ENCODE measurements at places on chromosomes 5 and 9.

DNA sequence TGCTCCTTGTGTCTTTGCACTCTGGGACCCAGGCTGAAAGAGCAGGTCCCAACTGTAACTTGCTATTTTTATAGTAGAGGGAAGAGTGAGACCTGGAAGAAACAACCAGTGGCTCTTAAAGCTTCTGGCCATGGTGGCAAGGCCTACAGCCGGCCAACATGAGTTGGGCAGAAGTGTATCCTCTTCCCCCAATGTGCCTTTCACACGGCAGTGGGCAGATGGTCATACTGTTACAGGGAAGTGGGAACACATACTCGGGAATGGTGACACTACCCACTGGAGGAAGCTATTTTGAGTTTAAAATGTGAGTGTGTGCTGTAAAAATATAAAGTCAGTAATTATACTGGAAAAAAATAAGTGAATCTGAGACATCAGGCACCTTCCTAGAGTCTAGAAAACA is 116.0 kb downstream of the MVB12B start:
- no peak for DNase-seq

- no peak for DNase-seq
These were observed 104.4 kb downstream of the WNK2 start for GRCh38 chr9:93288341-93288740.

- DNase-seq, result no peak
These were observed 306.6 kb upstream of the DMRT1 start for GRCh38 chr9:534886-535285.

DNA sequence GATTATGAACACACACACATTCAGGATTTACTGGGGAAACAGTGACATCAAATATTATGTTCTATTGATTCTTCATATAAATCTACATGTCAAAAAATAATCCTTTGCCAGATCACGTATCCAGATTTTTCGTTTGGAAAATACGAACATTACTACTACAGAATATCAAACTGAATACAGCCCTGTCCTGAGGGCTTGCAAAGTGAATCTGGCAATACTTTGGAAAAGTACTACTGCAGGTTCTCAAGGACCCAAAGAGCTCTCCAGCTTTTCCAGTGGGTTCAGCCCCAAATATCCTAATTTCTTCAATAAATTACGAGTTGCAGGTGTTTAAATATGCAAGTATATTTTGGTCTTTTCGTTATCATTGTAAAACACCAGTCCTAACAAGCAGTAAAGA is 411 bp upstream of the NDUFS4 start:
- DNase-seq, result no peak

- no peak for DNase-seq
These were observed 6.3 kb upstream of the CCNB1 start for GRCh38 chr5:69160651-69161050.

GRCh38 chr5:172479034-172479783 is 24.9 kb upstream of the SH3PXD2B start:
- DNase-seq, result peak; percentile 34

- no peak for DNase-seq
These were observed 11.6 kb upstream of the FAM169A start for GRCh38 chr5:74877624-74878304.

GRCh38 chr5:141613344-141613743 is 5.5 kb downstream of the DIAPH1 start:
- no peak for DNase-seq

GRCh38 chr5:153753645-153754432 is 263.4 kb downstream of the GRIA1 start:
- DNase-seq, result no peak

- DNase-seq, result no peak
These were observed 1548.6 kb downstream of the EFNA5 start for GRCh38 chr5:106121972-106122605.

GRCh38 chr9:99607842-99608448 is 213.7 kb upstream of the NR4A3 start:
- DNase-seq, result no peak

DNA sequence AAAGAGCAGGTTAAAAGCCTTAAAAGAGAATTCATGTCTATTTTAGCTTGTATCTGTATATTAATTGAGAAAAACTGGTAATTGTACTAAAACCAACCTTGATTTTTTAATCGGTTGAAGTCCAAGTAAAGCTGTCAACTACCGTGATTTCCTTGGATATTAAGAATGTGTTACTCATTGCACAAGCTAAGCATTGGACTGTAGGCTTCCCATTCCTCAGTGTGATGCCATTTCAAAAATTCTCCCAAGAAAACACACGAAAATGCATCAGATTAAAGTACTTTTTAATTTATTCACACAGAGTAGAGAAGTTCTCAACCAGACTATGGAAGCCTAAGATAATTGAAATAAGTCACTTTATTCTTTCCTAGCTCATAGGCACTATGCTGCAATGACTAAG is 761.4 kb upstream of the TYRP1 start:
- DNase-seq, result no peak

- no peak for DNase-seq
These were observed 639.4 kb downstream of the SEMA5A start for GRCh38 chr5:8906303-8906967.

DNA sequence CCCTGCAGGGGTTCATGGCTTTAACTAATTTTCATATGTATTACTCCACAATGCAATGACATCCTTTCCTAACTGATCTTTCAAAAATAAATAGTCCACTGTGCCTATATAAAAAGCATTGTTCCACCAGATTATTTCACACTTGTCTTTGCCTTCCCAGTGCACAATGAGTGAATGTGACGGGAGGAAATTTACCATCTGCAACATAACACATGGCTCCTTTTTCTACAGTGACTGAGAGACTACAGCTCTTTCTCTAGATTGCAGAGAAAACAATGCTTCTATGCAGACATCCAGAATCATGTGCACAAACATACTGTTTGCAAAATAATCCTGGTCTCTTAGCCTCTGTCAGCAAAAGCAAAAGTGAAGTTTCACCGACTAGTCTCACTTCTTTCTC is 483.7 kb upstream of the PIK3R1 start:
- no peak for DNase-seq

GRCh38 chr9:10168241-10168640 is 444.6 kb downstream of the PTPRD start:
- DNase-seq, result no peak

- DNase-seq, result no peak
These were observed 27.0 kb downstream of the ADGRD2 start for GRCh38 chr9:124477211-124477647.

DNA sequence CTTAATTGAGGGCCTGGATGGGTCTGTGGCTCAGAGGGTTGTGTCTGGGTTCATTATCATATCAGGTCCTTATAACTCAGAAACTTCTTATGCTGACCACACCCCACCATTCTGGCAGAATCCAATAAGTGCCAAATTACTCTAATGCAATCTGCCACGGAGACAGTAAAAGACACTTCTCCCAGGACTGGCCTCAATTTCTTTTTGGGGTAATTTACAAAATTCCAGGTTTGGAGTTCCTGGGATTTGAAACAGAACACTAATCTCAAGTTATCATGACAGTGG is 187.8 kb downstream of the GNAQ start:
- DNase-seq, result no peak

GRCh38 chr5:142717582-142718215 is 31.8 kb upstream of the FGF1 start:
- DNase-seq, result no peak

GRCh38 chr5:170348137-170348633 is 41.0 kb downstream of the KCNMB1 start:
- no peak for DNase-seq

- DNase-seq, result no peak
These were observed 45.6 kb upstream of the RNF130 start for GRCh38 chr5:180117000-180117725.

DNA sequence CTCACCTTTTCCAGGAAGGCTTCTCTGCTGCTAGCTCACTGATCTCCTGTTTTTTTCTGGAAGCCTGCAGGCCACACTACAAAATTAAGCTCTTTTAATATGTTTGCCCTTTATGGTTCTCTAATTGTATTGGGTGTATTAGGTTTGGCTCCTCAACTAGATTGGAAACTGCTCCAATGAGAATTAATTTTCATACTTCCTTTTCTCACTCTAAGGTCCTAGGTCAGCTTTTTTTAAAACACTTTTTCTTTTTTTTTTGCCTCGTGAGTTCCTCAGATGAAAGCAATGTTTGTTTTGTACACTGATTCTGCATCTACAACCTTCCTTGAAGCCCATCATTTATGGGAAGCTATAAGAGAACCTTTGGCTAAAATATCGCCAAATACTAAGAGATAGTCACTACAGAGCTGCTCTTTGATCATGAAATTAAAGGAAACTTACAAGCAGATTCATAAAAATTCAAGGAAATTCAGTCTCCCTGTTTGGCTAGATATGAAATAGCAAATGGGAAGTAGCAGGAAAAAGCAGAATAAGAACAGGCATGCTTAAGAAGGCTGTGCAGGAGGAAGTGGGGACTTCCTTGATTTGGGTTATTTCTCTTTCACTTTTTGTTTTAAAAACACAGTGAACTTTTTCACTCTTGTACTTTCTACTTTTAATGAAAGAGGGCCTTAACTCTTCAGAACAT is 55.2 kb upstream of the FYB1 start:
- DNase-seq, result no peak

- no peak for DNase-seq
These were observed 4.2 kb upstream of the ZNF366 start for GRCh38 chr5:72511366-72511765.

- DNase-seq, result no peak
These were observed 381.4 kb downstream of the TMEM161B start for GRCh38 chr5:87887247-87887646.

DNA sequence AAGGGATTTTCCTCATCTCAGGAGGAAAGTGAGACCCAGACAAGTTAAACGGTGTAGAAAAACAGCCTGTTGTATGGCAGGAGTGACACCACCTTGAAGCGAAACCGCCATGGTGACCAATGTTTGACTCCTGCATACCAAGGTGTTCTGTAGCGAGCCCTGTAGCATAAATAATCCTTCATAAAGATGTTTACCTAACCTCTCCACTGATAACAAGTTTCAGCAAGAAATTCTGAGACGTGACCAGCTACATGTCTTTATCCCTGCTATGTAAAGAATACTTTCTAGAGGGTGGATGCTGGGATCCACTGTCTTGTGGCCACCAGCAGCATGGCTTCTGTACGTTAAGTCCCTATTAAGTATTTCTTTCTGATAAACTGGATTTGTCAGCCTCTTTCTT is 148.1 kb downstream of the MPDZ start:
- DNase-seq, result no peak

- DNase-seq, result no peak
These were observed at the start of gene NPR2 for GRCh38 chr9:35791297-35791921. Gene NPR2 (plus strand): TSS chr9:35791591. CDS start chr9:35792409, 818 bp downstream.

- DNase-seq, result no peak
These were observed 121.2 kb downstream of the VAV2 start for GRCh38 chr9:133870598-133871595.

DNA sequence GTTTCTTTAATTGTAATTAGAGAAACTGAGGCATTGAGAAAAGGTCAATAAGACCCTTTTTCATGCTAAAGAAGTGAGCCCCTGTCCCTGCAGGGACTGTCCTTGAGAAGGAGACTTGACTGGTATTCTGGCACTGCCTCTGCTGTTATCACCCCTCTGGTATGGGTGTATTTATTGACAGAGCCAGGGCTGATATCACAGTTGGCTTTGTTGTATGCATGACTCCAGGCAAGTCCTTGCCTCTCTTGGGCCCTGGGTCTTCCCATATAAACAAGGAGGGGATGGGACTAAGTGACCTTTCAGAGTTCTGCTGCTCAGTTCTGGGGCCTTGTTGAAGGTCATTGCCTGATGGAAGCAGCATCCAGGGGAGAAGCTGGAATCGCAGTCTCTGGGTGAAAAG is 71.8 kb upstream of the PPARGC1B start:
- DNase-seq, result no peak

GRCh38 chr5:1093361-1093760 is 18.5 kb downstream of the SLC12A7 start:
- DNase-seq, result no peak

DNA sequence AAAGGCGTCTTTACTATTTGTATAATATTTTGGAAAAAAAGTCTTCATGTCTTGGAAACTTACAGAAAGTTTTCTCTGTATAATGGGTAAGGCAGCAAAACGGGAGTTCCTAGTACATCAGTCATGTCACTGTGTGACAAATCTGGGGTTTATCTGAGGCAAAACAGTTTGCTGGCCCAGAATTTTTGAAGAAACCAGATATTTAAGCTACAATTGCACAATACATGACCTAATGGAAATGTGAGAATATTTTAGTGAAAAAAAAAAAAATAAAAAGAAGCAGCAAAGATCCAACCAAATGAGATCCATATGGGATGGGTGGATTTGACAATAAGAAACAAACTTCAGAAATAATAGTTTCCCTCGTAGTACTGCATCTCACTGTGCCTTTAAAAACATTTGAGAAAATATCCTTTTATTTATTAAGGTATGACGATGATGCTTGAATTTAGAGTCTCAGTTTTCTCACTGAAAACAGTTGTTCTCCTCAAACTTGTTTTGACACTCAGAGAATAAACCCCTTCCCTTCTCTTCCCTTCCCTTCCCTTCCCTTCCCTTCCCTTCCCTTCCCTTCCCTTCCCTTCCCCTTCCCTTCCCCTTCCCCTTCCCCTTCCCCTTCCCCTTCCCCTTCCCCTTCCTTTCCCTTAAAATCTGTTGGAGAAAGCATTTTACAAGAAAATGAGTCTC is 180.5 kb upstream of the TUT7 start:
- no peak for DNase-seq

DNA sequence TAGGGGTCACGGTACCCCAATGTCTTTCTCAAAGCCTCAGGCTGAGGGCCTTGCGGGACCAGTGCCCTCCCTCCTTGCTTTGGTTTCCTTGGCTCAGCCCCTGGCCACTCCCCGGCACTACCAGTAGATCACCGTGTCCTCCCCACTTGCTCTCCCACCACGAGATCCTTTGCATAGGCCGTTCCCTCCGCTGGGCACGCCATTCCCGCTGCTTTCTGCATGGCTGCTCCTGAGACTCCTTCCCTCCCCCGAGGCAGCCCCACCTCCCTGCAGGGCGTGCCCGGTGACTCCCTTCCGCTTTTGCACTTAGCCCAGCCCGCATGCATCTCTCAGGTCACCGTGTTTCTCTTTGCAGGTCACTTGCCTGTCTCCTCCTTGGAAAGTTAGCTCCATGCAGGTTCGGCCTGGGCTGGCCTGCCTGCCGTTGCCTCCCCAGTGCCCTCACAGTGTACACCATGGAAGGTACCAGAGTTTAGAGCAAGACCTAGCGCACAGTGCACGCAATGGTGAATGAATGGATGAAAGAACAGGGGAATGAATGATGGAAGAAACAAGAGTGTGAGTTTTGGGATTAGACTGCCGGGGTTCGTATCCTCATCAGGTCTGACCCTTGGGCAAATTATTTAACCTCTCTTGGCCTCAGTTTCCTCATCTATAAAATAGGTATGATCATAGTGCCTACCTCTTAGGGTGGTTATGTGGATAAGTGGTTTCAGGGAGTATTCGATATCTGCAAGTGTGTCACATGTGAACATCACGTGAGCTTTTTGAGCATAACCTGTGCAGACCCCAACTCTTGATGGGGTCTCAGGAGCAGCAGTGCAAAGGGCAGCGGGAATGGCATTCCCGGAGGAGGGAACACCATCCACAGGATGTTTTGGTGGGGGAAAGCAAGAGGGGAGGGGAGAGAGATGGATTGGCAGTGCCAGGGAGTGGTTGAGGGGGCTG is 214.3 kb downstream of the C9orf50 start:
- no peak for DNase-seq

- DNase-seq, result no peak
These were observed 53.1 kb downstream of the RNF130 start for GRCh38 chr5:180018347-180019060.

GRCh38 chr5:143024228-143024920 is 254.2 kb downstream of the ARHGAP26 start:
- no peak for DNase-seq

GRCh38 chr5:1594357-1595106 is 70.8 kb upstream of the LPCAT1 start:
- peak; percentile 48 for DNase-seq

Data from activated CD4-positive, alpha-beta T cell treated with anti-CD3 and anti-CD28 coated beads, Interleukin-2, amount 50 U/mL, for 4 hours (primary cell).